GM12891 (cell line): ENCODE measurements at places on chromosomes 5 and 9.

DNA sequence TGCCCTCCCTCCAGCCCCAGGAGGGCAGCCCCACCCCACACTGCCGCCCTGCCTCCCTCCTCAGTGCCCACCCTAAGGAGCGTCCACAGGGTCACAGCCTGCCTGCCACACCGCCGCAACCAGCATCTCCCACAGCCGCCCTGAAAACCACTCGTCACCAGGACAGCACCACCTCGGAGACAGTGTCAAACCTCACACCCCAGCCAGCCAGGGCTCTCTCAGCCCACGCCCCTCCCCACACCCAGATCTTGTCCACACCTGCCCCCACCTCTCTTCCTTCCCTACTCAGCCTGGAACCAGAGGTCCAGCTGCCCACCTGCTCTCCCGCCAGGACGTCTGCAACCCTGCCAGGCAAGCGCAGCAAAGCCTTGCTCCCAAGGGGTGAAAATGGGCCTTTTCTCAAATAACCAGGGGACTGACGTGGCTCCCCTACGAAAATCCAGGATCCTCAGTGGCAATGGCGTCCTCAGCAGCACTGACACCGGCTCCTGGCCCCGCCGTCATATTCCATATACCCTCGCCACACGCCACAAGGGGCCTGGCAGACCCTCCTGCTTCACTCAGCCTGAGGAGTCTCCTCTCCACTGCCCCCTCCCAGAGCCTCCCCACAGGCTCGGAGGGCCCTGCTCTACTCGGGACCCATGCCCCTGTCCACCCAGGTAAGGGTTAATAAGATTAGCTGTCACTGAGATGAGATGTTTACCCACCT, 71.0 kb upstream of the ADAMTS2 start:
- DNase-seq: no peak

DNA sequence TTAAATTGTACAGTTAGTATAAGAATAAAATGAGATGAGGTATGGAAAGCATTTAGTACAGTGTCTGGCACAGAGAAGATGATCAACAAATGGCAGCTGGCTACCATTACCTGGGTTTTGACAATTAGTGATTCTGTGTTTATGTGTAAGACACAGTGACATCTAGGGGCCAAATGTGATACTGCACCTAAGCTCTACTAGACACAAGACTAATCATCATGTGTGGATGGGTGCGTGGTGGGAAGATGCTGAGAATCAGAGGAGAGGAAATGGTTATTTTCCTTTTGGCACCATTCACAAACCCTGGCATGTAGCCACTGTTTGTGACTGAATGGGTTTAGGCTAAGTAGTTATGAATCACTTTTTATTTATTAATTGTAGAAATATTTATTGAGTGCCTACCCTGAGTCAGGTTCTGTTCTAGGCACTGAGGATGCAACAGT, 109.8 kb upstream of the TBC1D2 start:
- no peak for DNase-seq

- DNase-seq: no peak
These were observed 20.8 kb downstream of the IFNB1 start for GRCh38 chr9:21056931-21057330.

GRCh38 chr5:139693676-139694364, 45.7 kb downstream of the CXXC5 start:
- DNase-seq: no peak

- no peak for DNase-seq
These were observed 13.4 kb upstream of the EXOC3 start for GRCh38 chr5:429453-430188.
